ENCODE measurements at places on chromosomes 5 and 9.

GRCh38 chr5:170571281-170571731, 67.5 kb downstream of the KCNIP1 start:
- H3K4me1 ChIP-seq = no peaks in the 10 kb centered on the region
- H3K27me3 ChIP-seq = peaks cover 79% of the 10 kb centered on the region
- no peak overlapping the region for H3K4me3 ChIP-seq
- no peak overlapping the region for H3K27ac ChIP-seq
- H3K36me3 ChIP-seq = no peaks in the 10 kb centered on the region

DNA sequence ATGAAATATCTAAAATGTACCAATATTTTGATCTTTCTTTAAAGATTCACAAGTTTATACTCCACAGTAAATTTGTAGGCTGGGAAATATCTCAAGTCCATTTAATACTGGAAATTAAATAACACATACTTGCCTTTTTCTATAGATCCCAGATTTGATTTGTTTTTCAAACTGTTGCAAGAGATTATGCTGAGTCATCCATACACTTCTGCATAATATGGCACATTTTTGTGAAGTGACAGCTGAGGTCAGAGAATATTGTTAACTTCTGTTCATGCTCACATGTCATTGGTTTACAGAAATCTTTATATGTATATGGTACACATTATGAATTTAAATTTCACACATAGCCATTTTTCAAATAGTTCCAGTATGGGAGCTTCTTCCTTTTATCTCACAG, 1066.3 kb upstream of the NUDT12 start:
- H3K4me1 ChIP-seq = no peaks in the 10 kb centered on the region

DNA sequence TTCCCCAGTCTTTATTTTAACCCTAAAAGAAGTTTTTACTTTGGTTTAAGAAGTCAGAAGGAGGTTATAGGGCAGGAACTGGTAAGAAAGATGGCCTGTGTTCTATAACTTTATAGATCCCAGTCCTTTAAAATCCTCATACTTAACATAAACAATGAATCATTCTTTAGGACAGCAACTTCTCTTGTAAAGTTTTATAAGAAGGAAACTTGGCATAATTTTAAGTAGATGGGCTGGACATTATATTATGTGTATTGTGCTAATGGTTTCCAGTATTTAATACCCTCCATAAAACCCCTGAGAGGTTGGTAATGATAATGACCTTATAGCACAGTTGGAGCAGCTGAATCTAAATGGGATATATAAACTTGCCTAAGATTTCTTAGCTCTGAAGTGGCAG, 247.2 kb downstream of the FAM170A start:
- H3K4me3 ChIP-seq = no peak overlapping the region
- DNase-seq = no peak
- H3K27me3 ChIP-seq = no peaks in the 10 kb centered on the region

- DNase-seq = no peak
- no peak overlapping the region for H3K27ac ChIP-seq
- H3K27me3 ChIP-seq = peaks cover 20% of the 10 kb centered on the region
- no peaks in the 10 kb centered on the region for H3K36me3 ChIP-seq
These were observed 158.2 kb downstream of the SPOCK1 start for GRCh38 chr5:137340881-137341280.

GRCh38 chr5:163815240-163815791, 309.9 kb downstream of the MAT2B start:
- no peak overlapping the region for H3K27ac ChIP-seq
- no peaks in the 10 kb centered on the region for H3K4me1 ChIP-seq
- H3K36me3 ChIP-seq = peaks cover 2% of the 10 kb centered on the region
- DNase-seq = no peak
- no peak overlapping the region for H3K4me3 ChIP-seq

DNA sequence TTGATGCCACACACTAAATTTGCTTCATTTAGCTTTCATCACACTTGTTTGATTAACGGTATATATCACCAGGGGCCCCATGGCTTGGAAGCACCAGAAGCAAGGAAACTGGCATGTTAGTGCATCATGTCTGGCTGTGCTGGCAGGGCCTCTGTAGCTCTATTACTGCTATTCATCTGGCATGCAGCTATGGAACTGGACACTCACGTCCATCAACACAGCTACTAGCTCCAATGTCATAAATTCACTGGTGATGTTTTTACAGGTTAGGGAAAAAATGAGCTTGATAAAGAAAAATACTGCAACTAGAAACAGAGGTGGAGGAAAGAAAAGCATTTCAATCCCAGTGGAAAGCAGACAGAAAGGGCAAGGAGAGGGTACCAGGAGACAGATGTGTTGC, 343.2 kb downstream of the DEPDC1B start:
- no peak overlapping the region for H3K27ac ChIP-seq
- no peak for DNase-seq
- no peak overlapping the region for H3K4me3 ChIP-seq
- no peaks in the 10 kb centered on the region for H3K36me3 ChIP-seq

GRCh38 chr5:106127341-106127781, 1543.4 kb downstream of the EFNA5 start:
- H3K36me3 ChIP-seq = no peaks in the 10 kb centered on the region
- no peaks in the 10 kb centered on the region for H3K4me1 ChIP-seq

DNA sequence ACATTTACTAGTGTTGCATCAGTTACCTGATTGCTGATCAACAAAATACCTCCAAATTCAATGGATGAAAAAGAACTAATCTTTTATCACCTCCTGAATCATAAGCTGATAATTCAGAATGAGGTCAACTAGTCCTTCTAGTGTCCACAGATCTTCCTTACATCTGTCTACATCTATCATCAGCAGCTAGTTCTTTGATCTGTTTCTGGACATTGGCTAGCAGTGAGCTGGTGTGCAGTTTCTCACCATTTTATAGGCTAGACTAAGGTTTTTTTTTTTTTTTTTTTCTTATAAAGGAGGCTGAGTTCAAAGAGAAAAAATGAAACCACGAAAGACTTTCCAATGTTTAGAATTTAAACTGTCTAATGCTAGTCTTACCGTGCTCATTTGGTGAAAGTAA, 534.3 kb upstream of the ST8SIA4 start:
- H3K27ac ChIP-seq = no peak overlapping the region
- no peak for DNase-seq

GRCh38 chr5:89816038-89816437, 593.5 kb downstream of the CETN3 start:
- no peak overlapping the region for H3K4me3 ChIP-seq
- H3K27ac ChIP-seq = no peak overlapping the region
- H3K4me1 ChIP-seq = no peaks in the 10 kb centered on the region
- H3K36me3 ChIP-seq = no peaks in the 10 kb centered on the region

GRCh38 chr5:56513141-56513540, 280.0 kb upstream of the ANKRD55 start:
- H3K36me3 ChIP-seq = no peaks in the 10 kb centered on the region
- no peak overlapping the region for H3K4me3 ChIP-seq
- no peak overlapping the region for H3K27ac ChIP-seq
- H3K4me1 ChIP-seq = no peaks in the 10 kb centered on the region
- DNase-seq = no peak
- peaks cover 8% of the 10 kb centered on the region for H3K27me3 ChIP-seq

GRCh38 chr9:124456341-124457078, 6.3 kb downstream of the ADGRD2 start:
- no peak for DNase-seq
- peaks cover 12% of the 10 kb centered on the region for H3K27me3 ChIP-seq
- no peaks in the 10 kb centered on the region for H3K36me3 ChIP-seq
- no peak overlapping the region for H3K4me3 ChIP-seq

Measured in central memory CD8-positive, alpha-beta T cell (primary cell).